ENCODE measurements at places on chromosomes 7 and 10. TPM values are rescaled to one million over a fixed set of nuclear protein-coding genes. Genes with fewer than 3 reads are reported as not detected.

DNA sequence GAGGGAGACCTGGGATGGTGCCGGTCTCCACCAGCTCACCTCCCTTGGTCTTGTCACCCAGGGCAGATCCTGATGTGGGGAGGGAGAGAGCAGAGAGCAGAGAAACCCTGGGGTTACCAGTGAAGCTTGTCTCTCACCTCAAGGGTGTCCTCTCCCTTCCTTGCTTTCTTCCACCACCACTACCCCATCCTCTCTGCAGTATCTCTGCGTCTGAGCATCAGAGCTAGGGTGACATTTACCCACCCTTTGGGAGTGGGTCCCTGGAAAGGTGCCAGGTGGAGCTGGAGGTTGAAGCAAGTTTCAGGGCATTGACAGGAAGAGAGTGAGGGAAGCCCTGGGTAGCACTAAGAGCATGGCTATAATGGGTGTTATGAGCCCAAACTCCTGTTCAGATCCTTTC lies 75.2 kb upstream of the ANLN start:
- no peak for DNase-seq

DNA sequence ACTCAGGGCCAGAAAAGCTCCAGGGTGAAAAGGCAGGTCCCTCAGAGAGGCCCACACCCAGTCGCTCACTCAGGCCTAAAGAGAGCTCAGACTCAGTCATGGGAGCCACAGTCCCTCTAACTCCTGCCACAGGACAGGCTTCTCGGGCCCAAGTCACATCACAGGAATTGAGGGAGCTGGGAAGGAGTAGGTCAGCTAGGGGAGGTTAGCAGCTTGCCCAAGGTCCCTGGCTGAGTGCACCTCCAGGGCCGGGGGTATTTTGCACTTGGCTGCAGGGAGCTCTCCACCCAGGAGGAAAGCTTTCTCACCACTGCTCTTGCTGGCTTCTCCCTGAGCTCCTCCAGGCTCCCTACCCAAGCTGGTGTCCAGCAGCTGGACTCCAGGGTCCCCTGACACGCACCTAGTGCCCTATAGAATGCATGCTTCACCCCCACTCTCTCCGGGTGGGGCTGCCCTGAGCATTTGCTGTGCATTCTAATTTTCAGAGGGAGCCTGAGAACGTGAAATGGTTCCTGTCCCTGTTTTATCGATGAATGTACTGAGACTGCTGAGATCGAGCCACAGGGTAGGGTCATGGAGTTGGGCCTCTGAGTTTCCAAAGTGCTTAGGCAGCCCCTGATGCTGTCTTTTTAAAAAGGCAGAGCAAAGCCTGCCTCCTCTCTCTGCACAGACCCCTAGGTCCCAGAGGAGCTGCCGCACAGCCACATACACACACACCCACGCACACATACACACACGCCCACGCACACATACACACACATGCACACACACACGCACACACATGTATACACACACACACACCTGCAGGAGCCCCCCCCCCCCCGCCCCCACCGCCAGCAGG lies 37.9 kb upstream of the RET start:
- DNase-seq: no peak

DNA sequence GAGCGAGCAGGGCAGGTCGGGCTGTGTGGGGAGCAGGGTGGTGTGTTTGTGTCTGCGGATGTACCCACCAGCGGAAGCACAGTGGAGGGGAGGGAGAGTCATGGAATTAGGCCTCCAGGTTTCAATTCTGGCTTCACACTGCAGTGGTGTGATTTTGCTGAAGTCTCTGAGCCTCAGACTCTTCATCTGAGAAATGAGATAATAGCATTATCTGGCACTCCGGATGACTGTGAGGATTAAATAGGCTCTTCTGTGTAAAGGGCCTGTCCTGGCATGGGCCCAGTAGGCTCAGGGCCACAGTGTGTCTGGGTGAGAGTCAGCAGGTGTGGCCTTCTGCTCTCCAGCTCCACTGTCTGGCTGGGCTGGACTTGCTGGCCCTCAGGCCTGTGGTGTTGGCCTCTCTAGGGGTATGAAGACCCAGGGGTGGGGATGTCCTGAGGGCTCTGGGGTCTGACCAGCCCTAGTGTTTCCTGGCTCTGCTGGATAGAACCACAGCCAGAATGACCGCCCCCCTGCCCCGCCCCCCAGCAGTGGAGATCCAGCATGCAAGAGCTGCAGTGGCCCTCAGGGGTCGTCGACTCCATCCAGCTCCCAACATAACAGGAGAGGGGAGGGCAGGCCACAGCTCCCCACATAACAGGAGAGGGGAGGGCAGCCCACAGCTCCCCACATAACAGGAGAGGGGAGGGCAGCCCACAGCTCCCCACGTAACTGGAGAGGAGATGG lies 178.6 kb downstream of the RPS24 start:
- DNase-seq: no peak

DNA sequence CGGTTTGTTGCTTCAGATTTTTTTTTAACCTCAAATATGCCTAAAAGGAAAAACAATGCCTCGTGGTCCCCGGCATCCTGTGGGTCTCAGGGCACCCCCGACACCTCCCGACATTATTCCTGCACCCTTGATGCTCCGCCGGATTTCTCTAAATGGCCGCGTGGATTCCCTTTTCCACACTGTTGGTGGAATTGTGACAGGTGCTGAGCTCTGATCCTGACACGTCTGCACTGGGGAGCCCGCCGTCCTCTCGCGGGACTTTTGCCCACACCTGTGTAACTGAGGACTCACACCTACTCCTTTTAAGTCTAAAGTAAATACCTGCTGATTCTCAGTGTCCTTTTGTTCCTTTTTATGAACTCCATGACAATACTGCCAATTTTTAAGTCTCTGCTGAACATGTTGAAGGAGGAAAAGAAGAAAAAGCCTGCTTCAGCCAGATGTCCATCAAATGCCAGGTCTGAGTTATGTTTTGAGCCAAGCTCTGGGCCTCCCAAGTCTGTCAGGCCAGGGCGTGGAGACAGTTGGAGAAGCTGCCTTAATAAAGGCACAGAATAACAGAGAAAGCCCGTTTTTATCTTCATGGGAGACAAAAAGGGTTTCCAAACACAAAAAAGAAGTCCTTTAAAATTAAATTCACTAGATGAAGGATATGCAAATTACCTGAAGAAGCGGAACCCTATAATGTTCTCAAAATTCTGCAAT lies 568.2 kb downstream of the DNAJB6 start:
- DNase-seq: no peak

DNA sequence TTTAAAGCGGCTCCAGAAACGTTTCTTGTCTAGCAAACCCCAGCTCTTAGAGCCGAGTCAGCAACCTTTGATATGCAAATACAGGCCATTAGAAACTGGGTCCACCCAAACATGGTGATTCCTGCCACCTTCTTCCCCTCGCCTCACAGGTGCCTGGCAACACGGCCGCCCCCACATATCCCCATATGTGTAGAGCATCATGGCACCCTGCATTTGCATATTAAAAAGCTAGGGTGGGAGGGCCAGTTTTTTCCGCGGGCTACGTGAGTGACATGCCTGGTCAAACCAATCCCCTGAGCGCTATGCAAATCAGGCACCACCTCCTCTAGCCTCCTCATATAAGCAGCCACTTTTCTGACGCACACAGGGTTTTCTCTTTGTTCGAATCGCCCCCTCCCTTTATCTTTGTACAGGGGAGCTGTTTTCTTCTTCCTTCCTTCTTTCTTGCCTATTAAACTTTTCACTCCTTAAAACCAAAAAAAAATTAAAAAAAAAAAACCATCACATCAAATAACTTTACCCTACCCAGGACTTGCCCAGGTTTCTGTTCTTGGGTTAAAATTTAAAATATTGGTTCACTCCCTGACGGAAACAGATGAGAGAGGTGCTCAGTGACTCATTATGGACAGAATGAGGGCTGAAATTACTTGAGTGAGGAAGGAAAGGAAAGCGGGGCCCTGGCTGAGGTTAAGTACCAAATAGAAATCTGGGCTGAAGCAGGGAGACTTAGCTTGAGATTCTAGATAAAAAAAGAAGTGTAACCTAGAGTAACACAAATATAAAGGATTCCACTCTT lies 59.8 kb downstream of the COA1 start:
- peak; percentile 30 for DNase-seq

GRCh38 chr7:33918438-33919143 lies 13.3 kb downstream of the BMPER start:
- DNase-seq: no peak

DNA sequence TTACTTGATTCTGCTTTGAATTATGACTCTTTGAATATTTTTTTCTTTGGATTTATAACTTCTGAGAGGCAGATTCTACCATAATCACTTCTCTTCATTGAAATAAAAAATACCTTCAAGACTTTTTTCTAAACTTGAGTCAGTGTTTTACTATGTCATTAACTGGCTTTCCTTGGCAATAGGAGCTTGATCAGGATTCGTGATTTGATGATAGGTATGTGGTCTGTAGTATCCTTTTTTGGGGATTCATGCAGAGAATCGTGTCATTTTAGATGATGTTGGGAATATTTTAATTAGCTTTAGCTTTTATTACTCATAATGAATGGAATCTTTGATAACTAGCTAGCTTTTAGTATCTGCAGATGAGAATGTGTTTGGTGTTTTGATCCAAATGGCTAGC lies 83.3 kb downstream of the PHTF2 start:
- DNase-seq: no peak

GRCh38 chr10:17138460-17139042 lies 8.9 kb upstream of the CUBN start:
- DNase-seq: no peak

DNA sequence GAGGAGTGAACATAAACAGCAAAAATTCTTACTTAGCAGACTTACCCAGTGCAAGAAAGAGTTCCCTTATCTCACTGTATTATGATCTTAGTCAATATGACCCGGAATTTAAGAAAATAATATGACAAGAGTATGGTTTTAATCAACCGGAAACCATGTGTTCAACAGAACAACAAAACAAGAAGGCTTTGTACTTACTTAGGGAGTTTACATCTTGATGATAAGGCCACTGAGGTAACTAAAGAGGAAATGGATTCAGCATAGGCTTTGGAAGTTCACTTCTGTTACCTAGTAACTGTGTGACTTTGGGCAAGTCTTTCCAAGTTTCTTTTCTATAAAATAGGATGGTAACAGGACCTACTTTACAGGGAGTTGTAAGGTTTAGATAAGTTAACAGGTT lies 7.4 kb upstream of the FAS start:
- no peak for DNase-seq

DNA sequence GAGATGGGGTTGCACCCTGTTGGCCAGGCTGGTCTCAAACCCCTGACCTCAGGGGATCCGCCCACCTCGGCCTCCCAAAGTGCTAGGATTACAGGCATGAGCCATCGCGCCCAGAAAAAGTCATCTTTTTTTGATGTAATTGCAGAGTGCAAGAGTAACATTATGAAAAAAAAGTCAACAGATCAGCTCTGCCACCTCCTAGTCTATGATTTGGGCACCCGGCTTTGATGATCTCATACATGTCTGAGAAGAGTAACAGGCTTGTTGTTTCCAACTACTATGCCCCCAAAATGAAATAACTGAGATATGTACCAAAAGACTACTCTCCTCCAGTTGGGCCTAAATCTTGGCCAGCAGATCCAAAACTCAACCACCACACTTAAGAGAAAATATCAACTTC lies 40.8 kb downstream of the VOPP1 start:
- DNase-seq: no peak

DNA sequence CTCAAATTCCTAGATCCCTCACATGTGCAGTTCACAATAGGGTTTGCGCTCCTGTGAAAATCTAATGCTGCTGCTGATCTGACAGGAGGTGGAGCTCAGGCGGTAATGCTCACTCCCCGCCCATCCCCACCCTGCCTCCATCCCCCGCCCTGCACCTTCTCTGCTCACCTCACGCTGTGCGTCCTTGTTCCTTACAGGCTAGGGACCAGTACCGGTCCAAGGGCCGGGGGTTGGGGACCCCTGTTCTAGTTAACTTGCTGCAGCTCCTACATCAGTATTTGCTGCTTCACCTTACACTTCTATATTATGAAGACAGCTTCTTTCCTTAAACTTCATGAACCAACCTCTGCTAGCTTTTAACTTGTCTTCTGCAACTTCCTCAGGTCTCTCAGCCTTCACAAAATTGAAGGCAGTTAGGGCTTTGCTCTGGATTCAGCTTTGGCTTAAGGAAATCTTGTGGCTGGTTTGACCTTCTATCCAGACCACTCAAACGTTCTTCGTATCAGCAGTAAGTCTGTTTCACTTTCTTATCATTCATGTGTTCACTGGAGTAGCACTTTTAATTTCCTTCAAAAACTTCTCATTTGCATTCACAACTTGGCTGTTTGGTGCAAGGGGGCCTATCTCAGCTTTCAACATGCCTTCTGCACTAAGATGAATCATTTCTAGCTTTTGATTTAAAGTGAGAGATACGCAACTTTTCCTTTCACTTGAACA lies 1.7 kb upstream of the TNKS2 start:
- DNase-seq: no peak

DNA sequence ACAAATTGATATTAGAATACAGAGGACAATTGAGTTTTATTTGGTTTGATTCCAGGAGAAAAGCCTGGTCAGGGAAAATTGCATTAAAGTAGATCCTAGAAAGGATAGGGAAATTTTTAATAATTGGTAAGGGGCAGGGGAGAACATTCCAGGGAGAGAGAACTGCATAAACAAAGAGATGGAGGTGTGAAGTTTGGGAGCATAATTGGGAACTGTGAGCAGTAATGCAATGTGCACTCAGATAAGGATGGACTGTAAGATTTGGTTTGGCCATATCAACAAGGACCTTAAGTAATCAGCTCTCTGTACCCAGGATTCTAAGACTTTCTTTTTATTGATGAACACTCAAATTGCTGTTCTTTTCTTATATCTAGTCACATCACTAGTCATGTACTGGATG lies 41.4 kb downstream of the ZMYND11 start:
- no peak for DNase-seq

- DNase-seq: no peak
These were observed 250.5 kb downstream of the ARHGAP12 start for GRCh38 chr10:31678139-31678536.

- no peak for DNase-seq
These were observed 478.4 kb downstream of the NRG3 start for GRCh38 chr10:82353381-82353780.

GRCh38 chr7:130397758-130398073 lies 17.4 kb downstream of the CPA1 start:
- no peak for DNase-seq

Gene IL2RA
- polyA plus RNA-seq: not detected

Gene LIPM
- not detected for polyA plus RNA-seq

Gene PARD3
- 88.7 TPM for polyA plus RNA-seq

Gene ANLN
- 70.9 TPM for polyA plus RNA-seq

Gene SYT15
- 2.8 TPM for polyA plus RNA-seq

Gene HOXA5
- 2.9 TPM for polyA plus RNA-seq

Gene TRPV6
- polyA plus RNA-seq: not detected

Gene WNT8B
- 0.04 TPM for polyA plus RNA-seq

Gene CCDC136
- 3.6 TPM for polyA plus RNA-seq

Gene ZNF804B
- polyA plus RNA-seq: not detected
